ENCODE measurements at places on chromosomes 2 and 18.

GRCh38 chr18:61939046-61939674, 46.4 kb upstream of the RNF152 start:
- no peak for DNase-seq

- DNase-seq, result no peak
Measured at GRCh38 chr2:27448381-27448780, 6.2 kb downstream of the KRTCAP3 start.

GRCh38 chr2:47488870-47489584, 86.1 kb downstream of the MSH2 start:
- no peak for DNase-seq

DNA sequence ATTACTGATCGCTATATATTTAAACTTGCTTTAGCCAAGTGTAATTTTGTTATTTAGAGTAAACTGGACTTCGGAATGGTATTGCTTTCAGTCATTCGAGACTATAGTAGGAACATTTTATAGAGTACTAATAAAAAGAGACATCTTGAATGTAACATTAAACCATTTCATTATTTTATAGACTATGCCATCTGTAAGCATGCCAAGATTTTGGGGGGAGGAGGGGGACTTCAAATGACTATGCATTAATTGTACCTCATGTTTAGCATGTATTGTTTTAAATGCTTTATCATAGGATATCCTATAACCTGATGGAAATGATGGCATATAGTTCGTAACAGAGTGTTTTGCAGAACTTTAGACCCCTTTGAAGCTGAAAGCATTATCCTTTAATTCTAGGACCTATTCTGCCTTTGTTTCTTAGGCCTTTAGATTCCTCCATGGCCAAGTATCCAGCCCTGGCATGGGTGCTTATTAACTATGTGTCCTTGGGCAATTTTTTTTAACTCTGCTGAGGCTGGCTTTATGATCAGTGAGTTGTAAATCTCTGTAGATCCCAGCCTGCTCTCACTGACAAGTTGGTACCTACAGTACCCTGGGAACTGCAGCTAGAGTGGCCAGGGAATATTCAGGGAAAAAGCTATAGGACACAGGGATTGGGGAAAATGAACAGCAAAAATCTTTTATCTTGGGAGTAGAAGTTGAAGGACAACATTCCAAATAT, 93.4 kb downstream of the PARD3B start:
- DNase-seq, result no peak

- no peak for DNase-seq
Measured at GRCh38 chr18:49672853-49673252, 111.0 kb downstream of the LIPG start.

DNA sequence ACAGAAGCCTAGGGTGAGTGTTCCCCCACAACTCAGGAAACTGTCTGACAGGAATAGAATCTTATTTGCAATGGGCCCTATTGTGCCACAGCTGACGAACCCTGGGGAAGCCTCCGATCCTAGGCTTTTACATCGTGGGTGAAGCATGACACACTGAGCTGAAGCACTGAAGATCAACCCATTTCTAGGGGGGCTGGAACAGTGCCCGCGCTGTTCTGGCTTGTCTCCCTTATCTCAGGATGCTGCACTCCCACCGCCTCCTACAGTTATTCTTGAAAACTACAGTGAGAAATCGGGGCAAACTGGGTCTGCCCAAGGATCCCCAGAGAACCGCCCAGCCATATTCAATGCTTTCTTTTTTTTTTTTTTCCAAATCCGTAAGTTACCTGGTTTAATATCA, 41.1 kb downstream of the NETO1 start:
- DNase-seq, result no peak
